ENCODE measurements at places on chromosomes 4 and X.

GRCh38 chrX:108223585-108223984 is 132.0 kb downstream of the ATG4A start:
- DNase-seq: no peak

DNA sequence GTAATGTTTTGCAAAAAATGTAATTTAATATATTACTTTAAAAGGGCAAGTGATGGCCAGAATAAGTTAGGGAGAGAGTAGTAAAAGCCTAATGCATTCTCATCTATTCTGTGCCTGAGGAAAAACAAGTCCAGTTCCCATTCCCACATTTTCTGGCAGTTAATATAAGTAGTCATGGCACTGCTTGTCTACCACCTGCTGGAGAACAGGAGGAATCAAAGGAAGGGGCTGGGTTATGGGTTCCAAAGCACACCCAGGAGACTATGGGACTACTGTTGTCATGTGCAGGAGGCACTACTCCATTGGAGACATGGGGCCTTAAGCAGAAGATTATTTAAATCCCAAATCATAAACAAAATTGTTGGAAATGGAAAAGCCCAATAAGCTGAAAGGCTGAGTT is 2618.6 kb downstream of the ARAP2 start:
- DNase-seq: no peak

GRCh38 chrX:110414273-110414672 is 55.6 kb downstream of the RTL9 start:
- DNase-seq: no peak

DNA sequence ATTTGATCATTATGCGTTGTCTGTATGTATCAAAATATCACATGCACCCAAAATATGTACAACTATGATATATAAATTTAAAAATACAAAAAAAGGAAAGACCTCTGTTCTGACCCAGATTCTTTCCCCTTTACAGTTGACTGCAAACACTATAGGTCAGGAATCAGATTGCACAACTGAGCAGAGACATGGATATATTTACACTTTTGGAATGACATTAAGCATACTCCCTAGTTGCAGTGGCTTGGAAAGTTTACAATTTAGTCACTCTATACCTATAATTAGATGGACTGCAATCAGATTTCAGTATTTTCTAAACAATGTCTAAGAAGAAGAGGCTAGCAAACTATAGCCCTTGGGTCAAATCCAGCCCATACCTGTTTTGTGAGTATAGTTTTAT is 98.5 kb upstream of the INPP4B start:
- no peak for DNase-seq

GRCh38 chrX:26597981-26598380 is 382.0 kb downstream of the MAGEB5 start:
- no peak for DNase-seq

GRCh38 chrX:154046031-154046781 is 26.5 kb upstream of the IRAK1 start:
- DNase-seq: no peak

DNA sequence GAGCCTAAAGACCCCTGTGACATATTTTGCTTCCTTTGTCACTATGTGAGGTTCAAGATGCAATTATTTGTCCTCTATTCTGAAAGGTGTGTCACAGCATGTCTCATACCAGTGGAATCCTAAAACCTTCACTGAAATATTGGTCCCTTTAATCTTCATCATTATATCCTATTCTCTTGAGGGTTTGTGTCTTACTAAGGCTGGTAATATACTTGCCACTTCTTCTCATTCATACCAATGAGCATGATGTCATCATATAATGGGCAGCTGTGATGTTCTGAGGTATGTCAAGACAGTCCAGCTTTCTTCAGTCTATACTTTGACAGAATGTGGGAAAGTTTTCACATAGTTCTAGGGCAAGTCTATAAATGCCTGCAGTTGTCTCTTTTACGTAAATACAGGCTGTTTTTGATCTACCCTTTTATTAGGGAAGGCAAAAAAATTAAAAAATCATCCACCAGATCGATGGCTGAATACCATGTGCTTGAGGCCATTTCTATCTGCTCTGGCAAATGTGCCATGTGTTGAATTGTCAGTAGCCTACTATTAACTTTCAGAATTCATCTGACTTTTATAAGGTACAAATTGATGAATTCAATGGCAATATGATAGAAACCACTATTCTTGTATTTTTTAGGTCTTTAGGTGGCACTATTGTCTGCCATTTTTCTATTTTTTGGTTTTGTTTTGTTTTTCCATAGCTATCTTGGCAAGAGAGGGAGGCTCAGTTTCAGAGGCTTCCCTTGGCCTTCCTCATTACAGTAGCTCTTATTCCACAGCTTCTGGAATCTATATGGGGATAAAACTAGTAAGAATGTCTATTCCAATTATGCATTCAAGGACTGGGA is 209.0 kb downstream of the PPARGC1A start:
- no peak for DNase-seq

DNA sequence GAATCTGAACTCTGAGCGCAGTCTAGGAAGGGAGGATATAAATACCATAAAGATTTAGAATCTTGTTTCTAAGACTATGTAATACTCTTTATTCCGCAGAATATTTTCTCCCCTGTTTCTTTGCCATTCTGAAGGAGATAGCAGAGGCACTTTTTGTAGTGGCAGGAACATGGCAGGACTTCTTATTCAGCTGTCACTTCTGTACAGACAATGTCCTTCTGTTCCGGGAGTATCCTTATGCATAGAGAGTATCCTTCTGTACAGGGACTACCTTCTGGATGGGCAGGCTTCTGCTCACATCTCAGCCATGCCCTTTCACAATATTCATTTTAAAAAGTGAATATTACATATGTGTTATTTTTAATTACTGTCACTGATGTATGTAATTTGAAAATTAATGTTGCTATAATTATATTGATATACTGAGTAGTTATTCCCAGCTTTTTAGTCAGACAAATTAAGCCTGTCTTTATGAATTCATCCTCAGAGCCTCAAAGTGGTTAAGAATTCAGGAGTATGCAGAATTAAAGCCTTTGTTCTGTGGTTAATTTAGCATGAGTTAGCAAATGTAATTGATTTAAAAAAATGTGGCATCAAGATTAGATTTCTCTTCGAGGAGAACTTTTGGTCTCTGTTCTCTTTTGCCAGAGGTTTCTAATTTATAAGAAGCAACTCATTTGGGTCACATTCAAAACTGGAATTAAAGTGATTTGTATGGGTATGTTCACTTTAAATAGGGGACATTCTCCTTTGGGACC is 174.4 kb downstream of the FHIP1A start:
- no peak for DNase-seq

GRCh38 chrX:70196961-70197720 is 19.9 kb downstream of the DGAT2L6 start:
- peak; percentile 44 for DNase-seq

- no peak for DNase-seq
Observed at GRCh38 chr4:78426972-78427371, 124.6 kb upstream of the ANXA3 start.

GRCh38 chr4:2824329-2824835 is 19.3 kb upstream of the ADD1 start:
- no peak for DNase-seq

- no peak for DNase-seq
Observed at GRCh38 chr4:69859140-69859685, 732 bp downstream of the SULT1E1 start.

- no peak for DNase-seq
Observed at GRCh38 chr4:15659768-15660570, 4.8 kb upstream of the FBXL5 start.

- DNase-seq: no peak
Observed at GRCh38 chrX:154594491-154594890, 9.6 kb downstream of the CTAG1A start.

GRCh38 chrX:103687696-103688201 is 1.2 kb upstream of the MORF4L2 start:
- DNase-seq: peak; percentile 5

- DNase-seq: no peak
Observed at GRCh38 chr4:107897823-107898222, 33.5 kb upstream of the CYP2U1 start.

- no peak for DNase-seq
Observed at GRCh38 chr4:173019664-173020063, 148.9 kb upstream of the GALNT7 start.

DNA sequence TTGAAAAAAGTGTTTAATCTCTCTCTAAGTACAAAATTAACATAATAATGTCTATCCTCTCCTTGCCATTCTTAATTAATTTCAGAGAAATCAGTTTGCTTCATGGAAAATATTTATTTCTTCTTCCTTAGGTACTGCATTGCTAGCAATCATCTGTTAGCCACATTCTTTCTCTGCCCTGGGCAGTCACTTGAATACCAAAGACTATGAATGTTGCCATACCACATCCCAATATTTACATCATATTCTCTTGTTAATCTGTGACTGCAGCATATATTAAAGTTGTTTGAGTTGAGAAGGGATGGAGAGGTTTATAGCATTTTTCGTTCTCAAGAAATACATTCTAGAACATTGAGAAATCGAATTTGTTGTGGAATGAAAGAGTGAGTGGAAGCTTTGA is 672.8 kb downstream of the PCDH7 start:
- DNase-seq: no peak

DNA sequence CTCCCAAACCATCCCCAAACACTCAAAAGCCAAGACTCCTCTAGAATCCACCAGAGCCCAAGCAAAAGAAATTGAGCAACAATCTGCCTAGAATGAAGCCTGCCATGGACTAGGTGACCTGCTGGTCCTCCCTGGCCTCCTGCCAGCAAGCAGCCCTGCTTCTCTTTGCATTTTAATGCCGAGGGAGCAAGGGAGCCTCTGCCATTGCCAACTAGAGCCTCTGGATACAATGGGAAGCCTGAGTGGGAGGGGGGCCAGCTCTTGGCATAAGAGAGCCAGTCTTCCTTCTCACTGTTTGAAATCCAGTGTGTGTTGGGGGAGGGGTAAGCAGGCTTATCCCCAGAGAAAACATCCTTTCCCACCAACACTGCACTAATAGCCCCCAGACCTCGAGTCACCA is 1.5 kb upstream of the GDPD2 start:
- no peak for DNase-seq

- DNase-seq: no peak
Observed at GRCh38 chrX:2406891-2407518, 93.8 kb downstream of the DHRSX start.

GRCh38 chr4:181030961-181031360 is 1212.2 kb upstream of the TENM3 start:
- DNase-seq: no peak

- no peak for DNase-seq
Observed at GRCh38 chrX:104921584-104922205, 298.8 kb downstream of the TEX13A start.

DNA sequence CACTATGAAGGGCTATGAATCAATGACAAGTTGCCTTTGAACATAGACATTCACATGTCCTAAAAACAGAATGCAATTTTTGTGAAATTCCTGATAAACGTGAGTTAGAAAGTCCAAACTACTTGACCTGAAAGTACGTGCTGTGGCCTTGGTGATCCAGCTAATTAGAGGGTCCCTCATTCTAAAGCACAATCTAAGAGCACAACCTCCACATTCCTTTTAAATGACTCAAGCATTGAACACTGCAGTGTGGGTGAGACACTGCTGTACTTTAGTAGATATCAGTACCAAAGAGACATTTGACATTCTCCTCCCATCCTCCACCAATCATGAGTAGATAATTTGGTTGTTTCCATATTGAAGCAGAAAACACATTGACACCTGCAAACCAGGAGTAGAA is 73.5 kb downstream of the FAM47B start:
- no peak for DNase-seq

GRCh38 chrX:57241967-57242366 is 44.5 kb upstream of the FAAH2 start:
- no peak for DNase-seq

DNA sequence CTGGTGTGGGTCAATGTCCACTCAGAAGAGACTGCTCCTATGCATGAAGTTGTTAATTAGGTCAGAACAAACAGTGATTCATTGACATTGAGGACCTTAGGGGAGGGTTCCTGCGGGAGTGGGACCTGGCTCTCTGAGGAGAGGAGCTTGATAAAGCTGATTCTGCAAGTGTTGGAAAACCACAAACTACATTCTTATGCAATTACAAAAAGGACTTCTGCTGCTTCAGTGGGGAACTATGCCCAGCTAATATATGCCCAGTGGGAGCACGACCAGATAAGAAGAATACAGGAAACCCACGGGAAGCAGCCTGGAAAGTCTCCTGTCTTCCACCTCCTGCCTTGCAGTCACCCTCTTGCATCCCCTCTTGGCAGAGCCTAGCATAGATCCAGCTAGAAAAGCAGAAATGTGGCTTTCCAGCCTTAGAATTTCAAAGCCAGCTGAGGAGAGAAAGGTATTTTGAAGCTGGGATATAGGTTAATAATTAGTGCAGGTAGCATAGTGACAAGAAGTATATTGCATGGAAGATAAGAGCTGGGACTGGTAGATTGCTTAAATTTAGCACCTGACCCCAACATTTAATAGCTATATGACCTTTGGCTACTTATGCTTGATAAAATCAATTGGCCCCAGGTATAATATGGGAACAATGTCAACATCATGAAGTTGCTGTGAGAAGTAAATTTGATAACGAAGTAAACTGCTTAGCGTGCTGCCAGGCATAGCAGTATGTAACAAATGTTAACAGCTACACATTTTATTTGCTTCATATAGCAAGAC is 34.9 kb upstream of the UGT8 start:
- DNase-seq: no peak

GRCh38 chr4:124997991-124998390 is 285.5 kb upstream of the ANKRD50 start:
- DNase-seq: no peak

DNA sequence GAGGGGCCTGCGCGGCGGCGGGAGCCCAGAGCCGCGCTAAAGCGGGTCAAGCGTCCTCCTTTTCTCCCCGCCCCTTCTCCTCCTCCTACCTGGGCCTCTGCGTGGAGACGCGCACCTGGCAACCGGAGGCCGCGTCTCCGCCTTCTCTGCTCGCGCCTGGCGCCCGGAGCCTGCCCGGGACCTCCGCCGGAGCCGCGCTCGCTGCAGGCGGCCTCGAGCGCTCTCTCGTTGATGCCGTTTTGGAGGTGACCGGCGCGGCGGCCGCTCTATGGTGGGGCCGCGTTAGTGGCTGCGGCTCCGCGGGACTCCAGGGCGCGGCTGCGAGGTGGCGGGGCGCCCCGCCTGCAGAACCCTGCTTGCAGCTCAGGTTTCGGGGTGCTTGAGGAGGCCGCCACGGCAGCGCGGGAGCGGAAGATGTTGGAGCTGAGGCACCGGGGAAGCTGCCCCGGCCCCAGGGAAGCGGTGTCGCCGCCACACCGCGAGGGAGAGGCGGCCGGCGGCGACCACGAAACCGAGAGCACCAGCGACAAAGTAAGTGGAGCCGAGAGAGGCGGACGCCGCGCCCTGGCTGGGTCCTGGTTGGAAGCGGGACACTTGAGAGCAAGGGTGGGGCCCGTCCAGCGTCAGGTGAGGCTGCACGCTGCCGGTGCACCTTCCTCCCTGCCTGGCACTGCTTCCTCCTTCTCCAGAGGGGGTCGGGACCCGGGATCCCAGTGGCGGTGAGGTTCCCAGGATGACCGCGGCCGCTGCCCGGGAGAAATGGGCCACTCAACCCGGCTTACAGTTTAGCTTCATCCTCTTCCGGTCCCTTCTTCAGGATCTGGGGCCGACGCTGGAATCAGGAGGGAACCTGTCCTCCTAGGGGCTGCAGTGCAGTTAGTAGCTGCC is at the start of gene CDS1:
CDS1 (plus strand) TSS at position 140 of the 888 bp plus-strand sequence; CDS start at position 415, 275 bp downstream.
- peak; percentile 8 for DNase-seq
